GM12878 (cell line): ENCODE measurements at places on chromosomes 6 and 20. TPM values are rescaled to one million over a fixed set of nuclear protein-coding genes. Genes with fewer than 3 reads are reported as not detected.

GRCh38 chr6:168226902-168227318, 92.7 kb downstream of the DACT2 start:
- no peak for DNase-seq

GRCh38 chr6:105196076-105196475, 16.3 kb upstream of the POPDC3 start:
- DNase-seq: no peak

GRCh38 chr20:64083378-64083803, 807 bp downstream of the LKAAEAR1 start:
- DNase-seq: no peak

DNA sequence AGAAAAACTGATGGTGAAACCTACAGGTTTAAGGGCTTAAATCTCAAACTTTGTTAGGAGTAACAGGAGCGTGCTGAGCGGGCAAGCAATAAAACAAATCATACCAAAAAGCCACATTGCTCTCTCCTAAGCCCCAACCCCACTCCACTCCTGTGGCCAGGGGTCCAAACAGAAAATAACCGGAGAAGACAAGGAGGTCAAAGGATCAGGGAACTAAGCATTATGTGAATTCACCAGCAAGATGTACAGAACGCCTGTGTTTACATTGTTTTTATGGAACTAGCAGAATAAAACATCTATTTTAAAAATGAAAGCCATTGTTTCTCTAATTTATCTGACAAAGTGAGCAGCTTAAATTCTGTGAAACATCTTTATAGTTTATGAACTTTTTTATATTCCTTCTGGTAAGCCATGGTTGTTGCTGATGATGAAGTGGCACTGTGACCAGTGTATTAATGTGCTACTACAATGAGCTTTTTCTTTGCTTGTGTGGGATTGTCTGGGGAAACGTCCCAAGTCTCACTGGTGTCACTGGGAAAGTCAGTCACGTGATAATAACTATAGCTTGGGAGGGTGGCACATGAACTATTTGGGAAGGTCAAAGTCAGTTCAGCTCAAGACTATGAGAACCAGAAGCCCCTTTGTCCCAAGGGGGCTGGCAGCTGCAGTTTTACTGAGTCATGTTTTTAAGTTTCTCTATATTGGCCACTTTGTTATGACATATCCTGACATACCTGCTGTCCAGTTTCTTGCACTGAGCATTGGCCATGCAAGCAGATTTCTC, 9.8 kb downstream of the FAM210B start:
- DNase-seq: no peak

GRCh38 chr20:29408034-29408695, 1849.3 kb upstream of the DEFB115 start:
- DNase-seq: no peak

Gene CENPW
- total RNA-seq: 77.8 and 78.9 TPM in 2 replicates

Gene COL9A3
- 0.96 and 1.0 TPM in 2 replicates for total RNA-seq
